ENCODE measurements at places on chromosomes 13 and 19.

- DNase-seq, result no peak
These were observed 10.2 kb upstream of the EMC10 start for GRCh38 chr19:50465986-50466705.

- DNase-seq, result no peak
These were observed 23.9 kb upstream of the OXGR1 start for GRCh38 chr13:97018029-97018819.

DNA sequence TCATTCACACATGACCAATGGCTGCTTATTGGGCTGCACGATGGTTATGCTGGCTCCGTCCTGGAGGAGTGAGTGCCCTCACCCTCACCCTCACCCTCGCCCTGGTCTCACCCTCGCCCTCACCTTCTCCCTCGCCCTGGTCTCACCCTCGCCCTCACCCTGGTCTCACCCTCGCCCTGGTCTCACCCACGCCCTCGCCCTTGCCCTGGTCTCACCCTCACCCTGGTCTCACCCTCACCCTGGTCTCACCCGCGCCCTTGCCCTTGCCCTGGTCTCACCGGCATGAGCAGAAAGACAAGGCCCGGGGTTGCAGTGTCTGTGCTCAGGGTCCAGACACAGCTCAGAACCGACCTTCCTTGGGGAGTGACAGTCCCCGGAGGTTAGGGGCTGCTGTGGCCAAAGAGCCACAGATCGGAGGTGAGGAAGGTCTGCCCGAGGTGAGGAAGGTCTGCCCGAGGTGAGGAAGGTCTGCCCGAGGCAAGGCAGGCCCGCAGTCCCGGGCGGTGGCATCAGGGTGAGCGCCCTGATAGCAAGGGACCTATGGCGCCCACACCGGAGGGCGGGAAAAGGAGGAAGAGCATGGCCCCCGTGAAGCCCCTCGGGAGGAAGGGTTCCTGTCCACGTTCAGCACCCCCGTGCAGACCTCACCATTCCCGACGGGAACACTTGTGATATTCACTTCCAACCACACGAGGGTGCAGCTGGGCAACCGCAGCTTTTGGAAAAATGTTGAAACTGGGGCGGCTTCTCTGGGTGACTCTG, 65.6 kb downstream of the MCF2L start:
- no peak for DNase-seq

- DNase-seq, result no peak
These were observed 7.8 kb downstream of the PODNL1 start for GRCh38 chr19:13930402-13930801.

DNA sequence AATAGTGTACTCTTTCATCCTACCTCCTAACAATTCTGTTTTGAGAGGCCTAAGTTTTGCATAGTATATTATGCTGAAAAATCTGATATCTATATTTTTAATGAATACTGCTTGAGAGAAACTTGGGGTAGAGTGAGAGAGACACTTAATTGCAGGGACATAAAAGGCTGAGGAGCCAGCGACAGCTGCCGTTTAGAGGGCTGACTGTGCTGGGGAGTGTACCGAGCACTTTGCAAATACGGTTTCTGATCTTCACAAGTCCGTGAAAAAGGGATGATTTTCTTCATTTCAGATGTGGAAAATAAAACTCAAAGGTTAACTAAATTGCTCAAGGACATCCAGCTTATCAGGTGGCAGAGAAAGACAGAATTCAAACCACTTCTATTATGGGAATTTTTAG, 97.4 kb downstream of the CAB39L start:
- no peak for DNase-seq

DNA sequence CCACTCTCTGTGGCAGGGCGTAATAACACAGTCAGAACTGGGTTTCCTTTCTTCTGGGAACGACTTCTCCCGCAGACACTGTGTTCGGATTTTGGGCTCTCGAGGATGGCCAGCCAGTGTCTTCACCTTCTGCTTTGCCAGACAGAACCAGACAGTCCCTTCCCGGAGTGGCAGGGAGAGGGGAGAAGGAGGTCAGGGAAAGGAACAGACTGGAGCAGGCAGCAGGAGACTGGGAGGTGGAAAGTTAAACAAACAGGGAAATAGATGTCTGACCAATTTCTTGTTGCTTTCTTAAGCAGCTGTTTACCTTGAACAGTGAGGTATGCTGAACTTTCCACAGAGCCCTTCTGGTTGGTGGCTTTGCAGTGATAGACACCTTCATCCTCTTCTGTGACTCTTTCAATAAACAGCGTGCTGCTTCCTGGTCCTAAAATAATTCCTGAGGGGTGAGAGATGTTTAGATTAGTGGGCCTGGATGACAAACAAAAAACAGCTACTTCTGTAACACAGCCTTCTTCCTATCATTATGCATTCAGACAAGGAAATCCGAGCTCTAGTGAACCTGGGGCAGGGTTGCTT, 137.6 kb downstream of the FLT1 start:
- DNase-seq, result no peak

DNA sequence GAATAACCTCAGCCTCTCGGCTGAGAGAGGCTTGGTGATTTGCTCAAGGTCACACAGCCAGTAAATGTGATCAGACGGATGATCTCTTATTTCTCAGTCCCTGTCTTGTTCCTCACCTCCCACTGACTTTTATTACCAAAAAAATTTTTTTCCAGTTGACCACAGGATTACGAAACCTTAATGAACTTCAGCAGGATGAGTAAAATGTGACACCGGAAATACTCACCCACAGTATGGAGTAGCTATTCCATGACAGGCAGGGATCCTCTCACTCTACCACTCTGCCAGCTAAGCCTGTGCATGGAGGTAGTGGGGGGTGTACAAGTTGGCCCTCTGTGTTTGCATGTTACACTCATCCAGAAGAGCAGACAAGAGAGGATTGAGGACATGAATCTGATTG, 916.4 kb downstream of the UQCRFS1 start:
- no peak for DNase-seq

DNA sequence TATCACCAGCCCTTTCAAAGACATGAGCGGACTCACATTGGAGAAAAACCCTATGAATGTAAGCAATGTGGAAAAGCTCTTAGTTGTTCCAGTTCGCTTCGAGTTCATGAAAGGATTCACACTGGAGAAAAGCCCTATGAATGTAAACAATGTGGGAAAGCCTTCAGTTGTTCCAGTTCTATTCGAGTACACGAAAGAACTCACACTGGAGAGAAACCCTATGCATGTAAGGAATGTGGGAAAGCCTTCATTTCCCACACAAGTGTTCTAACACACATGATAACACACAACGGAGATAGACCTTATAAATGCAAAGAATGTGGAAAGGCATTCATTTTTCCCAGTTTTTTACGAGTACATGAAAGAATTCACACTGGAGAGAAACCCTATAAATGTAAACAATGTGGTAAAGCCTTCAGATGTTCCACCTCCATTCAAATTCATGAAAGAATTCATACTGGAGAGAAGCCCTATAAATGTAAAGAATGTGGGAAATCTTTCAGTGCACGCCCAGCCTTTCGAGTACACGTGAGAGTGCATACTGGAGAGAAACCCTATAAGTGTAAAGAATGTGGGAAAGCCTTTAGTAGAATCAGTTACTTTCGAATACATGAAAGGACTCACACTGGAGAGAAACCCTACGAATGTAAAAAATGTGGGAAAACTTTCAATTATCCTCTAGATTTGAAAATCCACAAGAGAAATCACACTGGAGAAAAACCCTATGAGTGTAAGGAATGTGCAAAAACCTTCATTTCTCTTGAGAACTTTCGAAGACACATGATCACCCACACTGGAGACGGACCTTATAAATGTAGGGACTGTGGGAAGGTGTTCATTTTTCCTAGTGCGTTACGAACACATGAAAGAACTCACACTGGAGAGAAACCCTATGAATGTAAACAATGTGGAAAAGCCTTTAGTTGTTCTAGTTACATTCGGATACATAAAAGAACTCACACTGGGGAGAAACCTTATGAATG, 17.6 kb downstream of the ZNF791 start:
- no peak for DNase-seq

- DNase-seq, result no peak
These were observed 234.9 kb downstream of the KCTD12 start for GRCh38 chr13:76651286-76651685.

GRCh38 chr13:30364876-30365275, 57.4 kb upstream of the UBE2L5 start:
- no peak for DNase-seq

- no peak for DNase-seq
These were observed 143.9 kb downstream of the PCDH9 start for GRCh38 chr13:67086260-67086659.

DNA sequence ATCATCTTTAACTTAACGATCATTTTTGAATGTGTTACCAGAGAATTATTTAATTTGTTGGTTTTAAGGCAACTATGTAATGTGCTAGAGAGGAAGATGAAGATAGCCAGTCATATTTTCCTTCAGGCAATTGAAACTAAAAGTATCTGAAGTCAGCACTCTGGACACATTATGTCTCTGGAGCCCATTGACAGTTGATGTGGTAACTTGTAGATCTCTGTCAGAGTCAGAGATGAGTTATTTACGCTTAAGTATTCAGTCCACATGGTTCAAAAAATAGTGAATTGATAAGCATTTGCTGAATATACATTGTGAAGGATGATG, 2.1 kb downstream of the ZMYM2 start:
- DNase-seq, result no peak

- no peak for DNase-seq
These were observed 2.9 kb downstream of the CD37 start for GRCh38 chr19:49338023-49338677.

DNA sequence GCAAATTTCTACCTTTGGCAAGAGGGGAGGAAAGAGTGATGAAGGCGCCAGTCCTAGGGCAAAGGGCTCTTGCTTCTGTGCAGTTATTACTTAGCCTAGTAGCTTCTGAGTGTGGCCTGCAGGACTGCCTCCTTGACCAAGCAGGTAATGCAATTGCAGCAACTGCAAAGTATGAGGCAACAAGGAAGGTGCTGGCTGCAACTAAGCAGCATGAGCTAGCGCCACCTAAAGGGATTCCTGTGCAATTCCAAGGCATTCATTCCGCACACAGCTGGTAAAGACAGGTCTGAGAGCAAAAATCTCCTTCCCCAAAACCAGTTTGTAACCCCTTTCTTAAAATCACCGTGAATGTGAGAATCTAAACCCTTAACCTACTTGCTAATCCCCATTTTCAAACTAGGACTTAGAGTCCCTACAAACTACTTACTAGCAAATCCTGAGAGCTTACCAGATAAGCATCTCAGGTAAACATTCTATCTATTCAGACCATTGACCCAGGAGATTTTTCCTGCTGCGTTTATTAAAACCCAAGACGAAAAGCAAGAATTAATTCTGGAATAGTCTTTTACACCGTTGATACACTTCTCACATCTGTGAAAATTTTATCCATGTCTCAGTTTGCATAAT, 62.9 kb downstream of the DCT start:
- no peak for DNase-seq

DNA sequence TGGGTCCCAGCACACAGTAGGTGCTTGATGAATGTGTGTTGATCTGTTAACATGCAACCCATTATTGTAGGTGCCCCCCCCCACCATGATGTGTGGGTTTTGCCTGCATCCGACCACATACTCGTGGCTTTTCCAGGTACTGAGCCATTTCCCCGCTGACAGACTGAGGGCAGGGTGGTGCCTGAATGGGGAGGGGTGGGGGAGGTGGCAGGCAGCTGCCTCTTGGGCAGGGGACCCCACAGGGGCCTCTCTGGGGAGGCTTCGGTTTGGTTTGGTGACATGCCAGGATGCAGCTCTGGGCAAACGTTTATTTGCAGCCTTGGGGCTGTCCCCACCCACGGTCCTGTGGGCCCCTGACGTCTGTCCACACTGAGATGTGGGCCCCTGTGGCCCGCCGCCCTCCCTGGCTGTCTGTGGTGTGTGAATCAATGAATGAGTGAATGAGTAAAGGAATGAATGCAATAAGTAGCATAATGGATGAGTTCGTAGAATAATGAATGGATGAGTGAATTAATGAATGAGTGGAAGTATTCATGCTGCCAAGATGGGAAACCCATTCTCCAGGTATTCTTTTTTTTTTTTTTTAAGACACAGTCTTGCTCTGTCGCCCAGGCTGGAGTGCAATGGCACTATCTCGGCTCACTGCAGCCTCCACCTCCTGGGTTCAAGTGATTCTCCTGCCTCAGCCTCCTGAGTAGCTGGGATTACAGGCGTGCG, 9.0 kb upstream of the JUND start:
- peak; percentile 76 for DNase-seq

DNA sequence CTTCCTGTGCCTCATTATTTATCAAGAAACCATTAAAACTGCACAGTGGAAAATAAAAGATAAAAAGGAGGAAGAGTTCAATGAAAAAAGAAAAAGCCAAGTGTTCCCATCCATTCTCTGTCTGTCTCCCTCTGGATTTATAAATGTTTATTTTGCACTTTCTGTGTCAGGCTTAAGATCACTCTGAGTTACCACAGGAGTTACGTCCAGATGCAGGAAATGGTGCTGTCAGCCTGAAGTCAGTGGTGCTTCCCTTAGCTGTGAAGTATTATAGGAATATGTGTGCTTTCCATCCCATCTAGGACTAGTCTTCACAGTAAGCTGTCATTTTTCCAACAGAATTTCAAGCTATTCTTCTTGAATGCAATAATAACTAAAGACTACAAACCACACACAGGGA, 420.2 kb downstream of the KCTD12 start:
- DNase-seq, result no peak

DNA sequence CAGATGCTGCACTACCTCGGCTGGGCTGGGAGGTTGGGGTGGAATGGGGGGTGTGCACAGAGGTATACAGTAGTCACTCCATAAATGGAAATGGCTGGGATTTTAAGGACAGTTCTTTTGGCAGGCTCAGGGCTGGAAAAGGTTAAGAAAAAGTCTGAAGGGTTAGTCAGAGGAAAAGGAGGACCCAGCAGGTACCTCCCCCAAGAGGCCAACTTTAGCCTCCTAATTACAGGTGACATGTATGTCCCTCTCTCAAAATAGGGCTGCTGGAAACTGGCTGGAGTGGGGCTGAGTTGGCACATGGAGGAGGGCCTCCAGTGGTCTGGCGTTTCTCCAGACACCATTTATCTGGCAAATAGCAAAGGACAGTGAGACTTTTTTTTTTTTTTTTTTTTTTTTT, 994 bp downstream of the CCDC194 start:
- DNase-seq, result no peak

GRCh38 chr13:18998389-18998788, 183.2 kb downstream of the TUBA3C start:
- no peak for DNase-seq

- DNase-seq, result no peak
These were observed 1.4 kb upstream of the ZNF584 start for GRCh38 chr19:58406818-58407657.

GRCh38 chr19:16940626-16941025, 51.8 kb downstream of the F2RL3 start:
- no peak for DNase-seq

DNA sequence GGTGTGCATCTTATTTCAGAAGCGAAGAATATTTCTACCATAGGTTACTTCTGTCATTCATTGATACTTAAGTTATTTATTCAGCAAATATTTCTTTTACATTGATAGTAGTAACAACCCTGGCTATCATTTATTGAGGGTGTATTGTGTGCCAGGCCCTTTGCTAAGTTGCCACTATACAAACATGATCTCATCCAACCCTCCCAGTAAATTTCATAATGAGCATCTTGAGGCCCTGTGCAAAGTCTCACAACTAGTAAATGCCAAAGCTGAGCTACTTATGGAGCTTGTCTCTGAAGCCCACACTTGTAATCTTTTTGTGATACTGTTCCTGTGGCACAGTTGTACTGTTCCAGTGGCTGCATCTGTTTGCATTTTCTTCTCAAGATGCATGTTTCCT, 36.1 kb downstream of the RNASEH2B start:
- DNase-seq, result no peak

All from activated T-helper 1 cell treated with Interleukin-2 at 50 U/mL for 16 hours (primary cell).